AG09309 (cell line): ENCODE measurements at places on chromosomes 1 and 21.

- no peak for DNase-seq
Measured at GRCh38 chr1:15057834-15058233, 95.7 kb upstream of the TMEM51 start.

GRCh38 chr1:229874136-229874535 is 192.9 kb upstream of the GALNT2 start:
- DNase-seq = no peak

- DNase-seq = peak; percentile 5
Measured at GRCh38 chr1:222334026-222334680, 213.8 kb downstream of the HHIPL2 start.

- DNase-seq = no peak
Measured at GRCh38 chr1:175676991-175677390, 66.4 kb downstream of the TNR start.

- DNase-seq = no peak
Measured at GRCh38 chr1:188822248-188822647, 1655.4 kb downstream of the BRINP3 start.

GRCh38 chr1:4664606-4665005 is 10.2 kb downstream of the AJAP1 start:
- DNase-seq = no peak

DNA sequence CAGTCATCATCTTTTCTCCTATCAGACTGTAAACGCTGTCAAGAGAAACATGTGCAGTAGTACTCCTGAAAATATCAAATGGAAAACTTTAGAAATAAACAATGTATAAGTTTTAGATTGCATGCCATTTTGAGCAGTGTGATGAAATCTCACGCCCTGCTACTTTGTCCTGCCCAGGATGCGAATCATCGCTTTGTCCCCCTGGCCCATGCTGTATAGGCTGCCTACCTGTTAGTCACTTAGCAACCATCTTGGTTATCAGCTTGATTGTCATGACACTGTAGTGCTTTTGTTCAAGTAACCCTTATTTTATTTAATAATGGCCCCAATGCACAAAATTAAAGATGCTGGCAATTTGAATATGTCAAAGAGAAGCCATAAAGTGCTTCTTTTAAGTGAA is 363.0 kb downstream of the ZP4 start:
- no peak for DNase-seq

DNA sequence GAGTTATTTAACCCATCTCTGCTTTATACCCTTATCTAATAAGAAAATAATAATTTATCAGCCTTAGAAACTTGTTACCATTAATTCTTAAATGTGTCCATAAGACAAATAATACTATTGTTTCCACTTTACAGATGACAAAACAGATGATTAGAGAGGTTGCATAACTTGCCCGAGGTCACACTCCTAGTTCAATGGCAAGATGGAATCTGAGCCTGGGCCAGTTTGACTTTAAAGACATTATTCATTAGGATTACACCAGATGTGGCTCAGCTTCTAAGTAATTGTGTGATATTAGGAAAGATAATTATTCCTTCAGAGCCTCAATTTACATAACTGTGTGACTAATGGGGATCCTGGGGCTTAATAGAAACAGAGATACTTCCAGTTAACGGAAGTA is 42.3 kb upstream of the KCNK2 start:
- DNase-seq = no peak

- no peak for DNase-seq
Measured at GRCh38 chr1:23389837-23390321, 20.2 kb upstream of the ZNF436 start.

GRCh38 chr1:219066631-219067349 is 106.9 kb upstream of the LYPLAL1 start:
- DNase-seq = peak; percentile 46

GRCh38 chr1:27366411-27367159 is at the start of gene MAP3K6:
TSS of gene MAP3K6 (minus strand) at chr1:27366961. CDS start at chr1:27366597, 364 bp downstream.
- DNase-seq = no peak
